ENCODE measurements at places on chromosomes 2 and 18.

- no peak for DNase-seq
Measured at GRCh38 chr18:3350021-3350420, 88.1 kb downstream of the MYL12B start.

- DNase-seq: no peak
Measured at GRCh38 chr2:164110515-164110914, 374.7 kb upstream of the FIGN start.

DNA sequence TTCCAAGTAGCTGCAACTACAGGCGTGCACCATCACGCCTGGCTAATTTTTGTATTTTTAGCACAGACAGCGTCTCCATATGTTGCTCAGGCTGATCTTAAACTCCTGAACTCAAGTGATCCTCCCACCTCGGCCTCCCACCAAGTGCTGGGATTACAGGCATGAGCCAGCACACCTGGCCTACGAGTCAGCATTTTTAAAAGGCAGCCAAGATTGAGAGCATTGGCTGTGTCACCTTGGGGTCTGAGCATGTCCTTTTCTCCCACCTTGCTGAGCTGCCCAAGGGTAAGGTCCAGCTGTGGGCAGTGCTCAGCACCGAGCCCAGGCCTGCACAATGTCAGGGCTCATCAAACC is 142.8 kb upstream of the LMAN1 start:
- no peak for DNase-seq

DNA sequence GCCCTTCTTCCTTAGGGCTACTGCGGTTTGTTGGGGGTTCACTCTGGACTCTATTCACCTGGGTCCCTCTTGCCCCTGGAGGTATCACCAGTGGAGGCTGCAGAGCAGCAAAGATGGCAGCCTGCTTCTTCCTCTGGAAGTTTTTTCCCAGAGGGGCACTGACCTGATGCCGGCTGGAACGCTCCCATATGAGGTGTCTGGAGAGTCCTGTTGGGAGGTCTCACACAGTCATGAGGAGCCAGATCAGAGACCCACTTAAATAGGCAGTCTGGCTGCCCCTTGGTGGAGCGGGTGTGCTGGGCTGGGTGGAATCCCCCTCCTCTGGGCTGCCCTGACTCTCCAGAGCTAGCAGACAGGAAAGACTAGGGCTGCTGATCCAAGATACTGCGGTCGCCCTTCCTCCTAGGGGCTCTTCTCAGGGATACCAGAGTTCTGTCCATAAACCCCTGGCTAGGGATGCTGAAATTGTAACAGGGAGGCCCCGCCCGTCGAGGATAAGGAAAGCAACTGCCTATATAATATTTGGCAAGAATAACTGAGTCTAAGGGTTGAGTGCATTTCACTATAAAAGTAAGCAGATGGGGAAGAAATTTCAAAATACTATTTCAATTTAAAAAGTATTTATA is 140.7 kb downstream of the NOL4 start:
- DNase-seq: no peak

GRCh38 chr2:212124598-212124997 is 414.0 kb downstream of the ERBB4 start:
- DNase-seq: no peak

DNA sequence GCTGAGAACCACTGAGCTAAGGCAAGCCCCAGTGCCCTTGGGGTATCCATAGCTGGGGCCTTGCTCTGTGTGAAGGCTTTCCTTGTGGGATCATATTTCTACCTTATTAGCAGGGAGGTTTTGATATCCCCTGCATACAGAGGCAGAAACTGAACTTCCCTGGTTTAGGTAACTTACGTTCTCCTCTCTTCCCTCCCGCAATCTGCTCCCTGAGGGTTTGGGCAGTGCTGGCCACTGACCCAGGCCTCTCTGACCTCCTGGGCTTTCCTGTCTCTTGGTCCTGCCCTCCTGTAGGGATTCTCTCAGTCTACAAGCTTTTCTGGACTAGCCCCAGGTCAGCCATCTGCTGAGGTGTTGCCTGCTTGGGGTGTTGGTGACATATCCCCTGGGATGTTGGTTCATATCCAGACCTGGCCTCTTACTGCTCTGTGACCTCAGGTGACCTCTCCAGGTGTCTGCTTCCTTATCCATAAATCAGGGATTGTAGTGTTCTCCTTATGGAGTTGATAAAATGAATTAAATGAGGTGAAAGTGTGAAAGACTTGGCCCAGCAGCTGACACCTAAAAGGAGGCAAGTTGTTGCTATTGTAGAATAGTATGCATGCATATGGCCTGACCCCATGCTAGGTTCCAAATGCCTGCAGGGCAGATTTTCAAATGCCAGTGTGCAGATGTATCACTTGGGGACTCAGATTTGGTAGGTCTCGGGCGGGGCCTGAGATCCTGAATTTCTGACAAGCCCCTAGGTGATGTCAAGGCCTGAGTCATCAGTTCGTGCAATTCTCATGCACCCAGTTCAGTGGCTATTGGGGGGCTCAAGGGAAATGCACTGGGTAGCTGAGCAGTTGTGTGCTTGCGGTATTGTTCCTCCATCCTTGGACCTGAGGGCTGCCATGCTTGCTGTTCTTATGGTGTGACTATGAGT is 106.6 kb downstream of the FHOD3 start:
- DNase-seq: no peak

GRCh38 chr2:73561422-73561821 is 80.8 kb downstream of the NAT8 start:
- no peak for DNase-seq

DNA sequence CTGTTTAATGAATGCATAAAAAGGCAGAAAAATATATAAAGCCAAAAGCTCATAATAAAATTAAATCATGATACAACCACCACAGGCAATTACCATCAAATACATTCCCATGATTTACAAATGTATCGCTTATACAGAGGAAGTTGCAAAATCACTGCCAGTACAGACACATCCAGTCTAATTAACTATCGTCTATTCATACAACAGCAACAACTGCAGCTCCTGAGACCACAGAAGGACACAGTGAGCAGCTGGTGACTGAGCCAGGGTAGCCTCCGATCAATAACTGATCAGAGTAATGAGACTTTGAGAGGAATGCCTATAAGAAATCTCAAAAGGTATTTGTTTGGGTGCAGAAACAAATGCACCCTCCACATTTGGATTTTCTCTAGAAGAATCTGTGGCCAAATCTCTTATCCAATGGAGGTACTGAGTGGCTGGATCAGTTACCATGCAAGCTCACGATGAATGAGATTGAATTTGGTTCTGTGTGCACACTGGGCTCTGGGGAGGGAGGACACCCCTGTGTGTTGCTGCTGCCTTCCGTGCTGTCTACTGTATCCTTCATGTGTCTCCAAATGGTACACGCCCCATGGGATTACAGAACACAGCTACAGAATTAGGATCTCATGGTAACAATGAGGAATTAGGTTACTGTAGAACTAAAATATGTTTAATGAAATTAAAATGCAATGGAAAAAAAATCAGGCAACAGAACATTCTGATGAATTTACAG is 119.6 kb downstream of the MBP start:
- DNase-seq: no peak

GRCh38 chr2:215328066-215328465 is 16.2 kb downstream of the ATIC start:
- no peak for DNase-seq

DNA sequence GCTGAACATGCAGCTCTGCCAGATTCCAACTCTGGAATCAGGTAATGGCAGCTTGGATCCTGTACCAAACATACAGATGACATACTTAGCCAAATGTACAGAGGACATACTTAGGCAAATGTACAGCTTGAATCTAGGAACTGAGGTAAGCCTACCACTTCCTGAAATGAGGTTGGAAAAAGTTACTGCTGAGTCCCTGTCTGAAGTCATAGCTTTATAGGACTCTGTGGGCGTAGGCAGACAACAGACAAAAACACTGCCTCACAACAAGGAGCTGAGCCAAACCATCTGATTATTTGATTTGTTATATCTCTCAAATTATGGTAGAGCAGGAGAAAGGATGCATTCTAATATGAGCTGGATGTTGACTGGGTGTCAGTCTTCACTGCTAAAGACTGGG is 290.2 kb upstream of the TCF4 start:
- DNase-seq: no peak

DNA sequence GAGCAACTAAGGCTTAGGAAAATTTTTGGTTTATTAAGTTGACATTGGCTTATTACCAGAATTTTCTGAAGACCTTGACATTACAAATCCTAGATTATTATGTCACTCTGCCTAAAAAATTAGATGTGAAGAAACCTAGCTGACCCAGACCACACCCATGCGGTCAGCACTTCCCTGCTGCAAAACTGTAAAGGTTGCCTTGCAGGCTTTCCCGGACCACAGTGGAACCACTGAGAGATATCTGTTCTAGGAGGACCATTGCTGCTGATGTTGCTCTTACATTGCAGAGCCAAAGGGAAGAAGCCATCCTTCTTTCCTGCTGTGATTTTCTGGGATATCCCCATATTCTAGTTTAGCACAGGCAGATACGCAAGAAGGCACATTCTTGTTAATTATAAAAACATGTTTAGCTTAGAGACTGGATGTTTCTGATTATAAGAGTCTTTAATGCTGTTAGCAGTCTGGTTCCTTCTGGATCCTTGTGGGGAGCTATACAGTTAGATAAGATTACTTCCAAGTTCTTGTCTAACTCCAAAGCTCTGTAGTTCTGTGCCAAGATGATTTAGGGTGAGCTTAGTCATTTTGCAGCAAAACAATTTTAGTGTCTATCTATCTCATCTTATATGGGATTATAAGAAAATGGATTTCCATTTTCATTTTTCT is 70.2 kb downstream of the AOX1 start:
- no peak for DNase-seq

DNA sequence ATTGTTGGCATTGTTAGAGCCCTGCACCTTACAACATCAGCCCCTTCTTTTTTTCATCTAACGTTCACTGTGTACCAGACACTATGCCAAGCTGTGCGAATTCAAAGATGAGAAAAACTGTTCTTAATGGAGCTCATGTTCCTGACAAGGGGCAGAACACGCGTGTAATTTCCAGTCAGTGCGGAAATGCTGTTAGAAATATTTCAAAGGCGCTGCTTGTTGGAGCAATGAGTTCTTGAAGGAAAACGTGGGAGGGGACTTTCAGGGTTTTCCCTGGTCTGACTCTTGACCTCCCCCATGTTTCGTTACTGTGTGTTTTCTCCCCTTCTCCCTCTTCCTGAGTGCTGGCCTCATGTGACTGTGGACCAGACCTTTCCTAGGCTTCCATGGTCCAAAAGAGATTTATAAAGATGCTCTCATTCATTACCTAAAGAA is 1.5 kb downstream of the MTHFD2 start:
- no peak for DNase-seq

- DNase-seq: no peak
Measured at GRCh38 chr18:54033052-54033451, 191.4 kb downstream of the MBD2 start.
